ENCODE measurements at places on chromosomes 3 and 15.

GRCh38 chr3:73789825-73790444, 165.2 kb upstream of the PDZRN3 start:
- DNase-seq: no peak

- no peak for DNase-seq
Observed at GRCh38 chr3:129855170-129855831, 38.2 kb downstream of the TMCC1 start.

DNA sequence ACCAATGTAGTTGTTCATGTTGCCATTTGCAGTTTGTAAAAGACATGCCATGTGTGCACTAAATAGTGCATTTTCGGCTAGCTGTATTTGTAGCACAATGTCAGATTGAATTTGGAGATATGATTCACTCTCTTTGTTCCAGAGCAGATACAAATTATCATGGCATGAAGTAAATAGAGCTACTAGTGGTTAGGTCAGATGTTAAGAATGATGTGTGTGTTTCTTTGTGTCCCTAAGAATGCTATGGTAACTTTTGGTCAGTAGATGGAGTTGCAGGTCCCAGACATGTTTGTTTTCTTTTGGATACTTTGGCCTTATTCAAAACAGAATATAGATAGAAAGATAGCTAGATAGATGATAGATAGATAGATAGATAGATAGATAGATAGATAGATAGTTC, 595.8 kb downstream of the NLGN1 start:
- no peak for DNase-seq

- DNase-seq: no peak
Observed at GRCh38 chr3:76551739-76552138, 488.2 kb upstream of the ROBO2 start.

Data from amygdala (tissue), 56 donors.